ENCODE measurements at places on chromosomes 5 and 9. TPM values are rescaled to one million over a fixed set of nuclear protein-coding genes. Genes with fewer than 3 reads are reported as not detected.

- no peak for DNase-seq
Observed at GRCh38 chr5:71738662-71739361, 19.7 kb downstream of the CARTPT start.

- no peak for DNase-seq
Observed at GRCh38 chr5:152608458-152608857, 203.4 kb upstream of the NMUR2 start.

DNA sequence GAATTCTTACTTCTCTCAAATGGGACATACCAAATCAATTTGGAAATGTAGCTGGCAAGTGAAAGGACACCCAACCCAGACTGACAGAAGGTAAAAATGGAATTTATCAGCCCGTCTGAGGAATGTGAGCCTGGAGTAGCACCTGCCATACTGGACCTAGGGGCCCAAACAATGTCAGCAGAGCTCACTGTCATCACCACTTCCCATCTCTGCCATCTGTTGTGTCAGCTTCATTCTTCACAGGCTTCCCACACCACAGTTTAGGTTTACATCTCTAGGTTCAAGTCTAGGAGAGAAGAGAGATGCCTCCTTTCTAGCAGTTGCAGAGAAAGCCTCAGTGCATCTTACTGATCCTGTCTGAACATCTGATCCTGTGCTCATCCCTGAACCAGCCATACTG lies 222.4 kb downstream of the DOCK8 start:
- DNase-seq = no peak

GRCh38 chr9:114621975-114622609 lies 11.0 kb downstream of the TMEM268 start:
- DNase-seq = no peak

- DNase-seq = peak; percentile 14
Observed at GRCh38 chr5:53303105-53303504, 177.3 kb upstream of the FST start.

The CSF1R gene
- total RNA-seq = 0.76 TPM

The VAV2 gene
- total RNA-seq = 6.5 TPM

The ACOT12 gene
- total RNA-seq = not detected

The GMCL2 gene
- not detected for total RNA-seq
